HuH-7 (cell line): ENCODE measurements at places on chromosomes 7 and 10.

- no peak for DNase-seq
Measured at GRCh38 chr7:112405286-112405685, 45.0 kb upstream of the IFRD1 start.

DNA sequence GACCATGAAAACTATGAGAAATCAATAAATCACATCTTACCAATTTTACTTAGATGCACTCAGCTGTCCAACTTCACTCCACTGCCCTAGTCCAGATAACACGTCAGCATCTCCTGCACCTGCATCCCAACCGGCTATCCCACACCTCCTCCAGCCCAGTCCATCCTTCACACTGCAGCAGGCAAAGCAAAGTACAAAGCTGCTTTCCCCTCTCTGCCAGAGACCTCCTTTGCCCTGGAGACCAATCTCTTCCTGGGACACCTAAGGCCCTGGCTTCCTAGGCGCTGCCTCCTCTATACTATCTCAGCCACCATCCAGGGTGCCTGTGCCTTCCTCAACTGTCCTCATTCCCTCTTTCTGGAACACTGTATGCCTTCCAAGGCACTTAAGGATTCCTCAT lies 90.3 kb upstream of the DDC start:
- no peak for DNase-seq

DNA sequence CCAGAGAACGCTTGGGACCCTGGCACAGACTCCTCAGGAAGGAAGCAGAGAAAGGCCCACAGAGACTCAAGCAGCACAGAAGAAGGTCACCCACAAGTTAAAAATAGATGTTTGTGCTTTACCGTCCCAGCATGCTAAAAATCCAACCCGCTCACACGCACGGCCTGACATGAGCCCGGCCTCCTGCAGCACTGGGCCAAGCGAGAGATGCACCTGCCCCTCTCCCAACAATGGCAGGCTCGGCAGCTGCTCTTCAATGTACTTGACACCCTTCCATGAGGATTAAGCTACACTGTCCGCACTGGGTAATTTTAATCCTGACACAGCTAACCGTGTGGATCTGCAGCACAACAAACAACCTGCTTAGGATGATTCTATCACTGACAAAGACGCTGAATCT lies 9.3 kb downstream of the DIP2C start:
- DNase-seq, result no peak

DNA sequence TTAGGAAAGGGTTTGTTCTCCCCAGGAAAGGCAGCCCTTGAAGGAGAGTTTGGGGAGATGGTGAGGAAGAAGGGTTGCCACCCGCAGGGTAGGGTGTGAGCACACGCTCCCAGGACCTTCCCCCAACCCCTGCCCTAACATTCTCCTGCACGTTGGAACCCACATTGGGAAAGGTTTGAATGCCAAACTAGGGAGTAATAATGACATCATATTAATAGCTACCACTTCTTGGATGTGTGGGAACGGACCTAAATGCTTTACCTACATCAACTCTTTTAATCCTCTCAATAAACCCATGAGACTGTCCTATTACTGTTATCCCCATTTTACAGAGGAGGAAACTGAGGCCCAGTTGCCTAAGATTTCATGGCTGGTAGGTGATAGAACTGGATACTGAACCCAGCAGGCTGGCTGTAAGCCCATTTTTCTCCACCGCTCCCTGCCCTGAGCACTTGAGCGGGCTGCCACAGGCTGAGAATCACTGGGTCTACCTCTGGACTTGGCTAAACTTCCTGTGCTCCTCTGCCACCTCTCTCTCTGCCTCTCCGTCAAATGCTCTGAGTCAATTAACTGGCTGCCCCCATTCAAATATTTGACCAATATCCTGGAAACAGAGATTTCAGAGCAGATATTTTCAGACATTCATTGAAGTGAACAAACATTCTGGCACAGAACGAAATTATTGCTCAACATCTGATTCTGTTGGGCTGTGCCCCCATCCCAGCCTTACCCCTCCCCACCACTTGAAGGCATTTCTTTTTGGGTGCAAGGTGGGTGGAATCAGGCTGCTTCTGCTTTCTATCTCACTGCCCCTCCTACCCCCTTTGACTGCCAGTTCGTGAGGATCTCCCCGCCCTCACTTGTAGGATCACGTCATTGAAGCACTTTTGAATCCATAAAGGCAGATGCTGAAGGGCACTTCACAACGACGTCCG lies 129.7 kb downstream of the C10orf105 start:
- no peak for DNase-seq

- DNase-seq, result no peak
Measured at GRCh38 chr7:45712057-45712689, 138.0 kb downstream of the ADCY1 start.

GRCh38 chr7:45078125-45078681 lies 10.6 kb downstream of the NACAD start:
- DNase-seq, result no peak

GRCh38 chr10:73044378-73045285 lies 52.0 kb downstream of the P4HA1 start:
- DNase-seq, result no peak

- DNase-seq, result no peak
Measured at GRCh38 chr7:155451840-155452239, 6.1 kb upstream of the EN2 start.

- DNase-seq, result peak; percentile 46
Measured at GRCh38 chr7:32670110-32671025, 175.1 kb downstream of the AVL9 start.

GRCh38 chr10:129098517-129098916 lies 368.5 kb upstream of the MGMT start:
- DNase-seq, result no peak

- DNase-seq, result no peak
Measured at GRCh38 chr10:74024600-74024999, 26.7 kb downstream of the VCL start.
